CD4-positive, alpha-beta T cell treated with Interleukin-1 beta for 1 hour (primary cell): ENCODE measurements at places on chromosomes 5 and 9.
A peak's percentile ranks its signal among the peaks of the same experiment; 100 is the strongest.

DNA sequence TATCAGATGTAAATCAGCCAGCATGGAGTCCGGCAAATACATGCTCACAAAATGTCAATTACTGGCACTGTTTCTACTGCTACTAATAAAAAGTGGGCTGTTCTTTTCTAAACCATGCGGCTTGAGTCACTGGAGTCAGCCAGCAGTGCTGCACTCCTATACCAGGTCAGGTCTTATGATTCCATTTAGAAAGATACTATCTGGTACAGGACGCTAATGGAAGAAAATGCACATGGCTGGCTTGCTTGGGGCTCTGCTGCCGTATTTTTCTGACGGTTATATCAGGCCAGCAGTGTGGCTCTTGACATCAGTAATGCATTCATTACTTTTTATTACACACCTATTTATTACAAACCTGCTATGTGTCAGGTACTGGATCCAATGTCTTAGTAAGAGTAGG lies 74.3 kb downstream of the NDFIP1 start:
- DNase-seq: no peak

GRCh38 chr9:95409650-95410426 lies 92.3 kb upstream of the FANCC start:
- DNase-seq: no peak

GRCh38 chr9:124707666-124708065 lies 63.4 kb downstream of the NR6A1 start:
- no peak for DNase-seq

GRCh38 chr5:149011728-149012127 lies 51.1 kb downstream of the SH3TC2 start:
- DNase-seq: no peak

DNA sequence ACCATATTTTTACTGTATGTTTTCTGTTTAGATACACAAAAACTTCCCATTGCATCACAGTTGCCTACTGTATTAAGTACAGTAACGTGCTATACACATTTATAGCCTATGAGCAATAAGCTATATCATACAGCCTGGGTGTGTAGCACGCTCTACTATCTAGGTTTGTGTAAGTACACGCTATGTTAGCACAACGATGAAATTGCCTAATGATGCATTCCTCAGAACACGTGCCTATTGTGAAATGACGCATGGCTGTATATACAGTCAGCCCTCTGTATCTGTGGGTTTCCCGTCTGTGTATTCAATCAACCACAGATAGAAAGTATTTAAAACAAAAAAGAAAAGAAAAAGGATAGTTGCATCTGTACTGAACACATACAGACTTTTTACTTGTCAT lies 64.2 kb downstream of the SGCD start:
- DNase-seq: no peak

DNA sequence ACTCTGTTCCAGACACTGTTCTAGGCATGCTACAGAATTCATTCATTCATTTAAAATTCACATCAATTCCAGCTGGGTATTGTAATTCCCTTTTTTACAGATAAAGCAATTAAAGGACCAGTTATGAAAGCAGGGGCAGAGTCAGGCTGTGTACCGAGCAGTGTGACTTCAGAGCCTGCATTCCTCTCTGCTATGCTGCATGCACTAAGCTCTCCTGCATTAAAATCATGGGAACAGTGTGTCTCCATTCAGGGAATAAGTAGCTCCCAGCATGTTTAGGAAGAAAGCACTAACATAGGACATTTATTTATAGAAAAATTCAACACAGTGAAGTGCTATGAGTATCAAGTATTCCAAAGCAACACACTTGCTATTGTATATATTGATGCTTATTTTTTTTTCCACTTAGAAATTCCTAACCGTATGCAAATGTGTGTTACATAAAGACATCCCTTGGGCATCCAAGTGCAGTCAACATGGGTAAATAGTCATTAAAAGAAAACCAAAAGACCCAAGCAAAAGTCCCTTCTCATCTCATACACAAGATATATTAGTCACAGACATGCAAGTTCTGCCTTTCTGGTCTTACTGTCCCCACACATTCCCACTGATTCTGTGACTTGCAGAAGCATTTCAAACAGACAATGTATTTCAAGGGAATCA lies 173.7 kb downstream of the GABRB2 start:
- no peak for DNase-seq

DNA sequence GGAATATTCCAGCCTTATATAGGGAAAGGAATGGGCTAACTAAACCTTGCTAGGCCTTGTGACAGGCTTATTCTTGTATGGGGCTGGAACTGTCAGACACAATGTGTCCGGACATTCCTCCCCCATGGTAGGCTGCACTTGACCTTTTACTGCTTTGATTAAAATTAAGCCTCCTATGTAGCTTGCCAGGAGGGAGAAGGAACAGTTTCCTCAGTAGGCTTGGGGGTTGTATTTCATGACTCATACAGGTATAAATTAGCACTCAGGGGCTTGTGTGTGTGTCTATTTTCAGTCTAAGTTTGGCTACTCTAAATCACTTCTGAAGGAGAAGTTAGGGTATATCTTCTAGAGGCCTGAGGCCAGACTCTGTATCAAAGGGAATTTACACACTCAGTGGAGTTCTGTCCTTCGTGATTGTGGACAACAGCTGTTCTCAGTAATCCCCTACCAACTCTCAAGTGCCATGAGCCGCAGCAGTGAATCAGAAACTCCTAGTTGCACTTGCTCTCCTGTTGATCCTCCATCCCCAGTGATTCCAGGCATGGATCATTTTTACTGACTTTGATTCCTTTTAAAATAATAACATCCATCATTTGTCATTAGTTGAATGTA lies 16.4 kb downstream of the ADAMTS16 start:
- no peak for DNase-seq

- no peak for DNase-seq
Measured at GRCh38 chr5:167934551-167934971, 356.9 kb upstream of the WWC1 start.

- DNase-seq: no peak
Measured at GRCh38 chr5:136311999-136312398, 53.3 kb downstream of the TRPC7 start.

DNA sequence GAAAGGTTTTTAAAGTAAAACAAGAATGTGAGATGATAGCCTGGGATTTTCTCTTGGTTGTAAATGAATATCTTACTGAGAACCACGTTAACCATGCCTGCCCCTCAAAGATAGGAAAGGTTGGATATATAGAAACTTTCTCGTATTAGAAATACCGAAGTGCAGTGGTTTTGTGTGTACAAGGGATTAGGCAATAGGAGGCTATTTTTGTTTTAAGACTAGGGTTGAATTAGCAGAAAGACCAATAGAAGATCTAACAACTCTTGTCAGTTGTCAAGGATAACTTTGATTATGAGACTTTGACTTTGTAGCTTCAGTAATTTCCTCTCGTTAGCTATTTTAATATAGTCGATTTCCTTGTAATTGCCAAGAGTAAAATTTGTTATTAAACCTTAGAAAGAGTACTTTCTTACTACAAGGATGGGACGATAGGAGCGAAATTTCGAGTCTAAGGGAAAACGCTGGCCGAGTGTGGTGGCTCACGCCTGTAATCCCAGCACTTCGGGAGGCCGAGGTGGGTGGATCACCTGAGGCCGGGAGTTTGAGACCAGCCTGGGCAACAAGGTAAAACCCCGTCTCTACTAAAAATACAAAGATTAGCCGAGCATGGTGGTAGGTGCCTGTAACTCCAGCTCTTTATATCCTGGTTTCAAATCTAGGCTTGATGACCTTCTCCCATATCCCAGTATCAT lies 838 bp downstream of the POLK start:
- no peak for DNase-seq

DNA sequence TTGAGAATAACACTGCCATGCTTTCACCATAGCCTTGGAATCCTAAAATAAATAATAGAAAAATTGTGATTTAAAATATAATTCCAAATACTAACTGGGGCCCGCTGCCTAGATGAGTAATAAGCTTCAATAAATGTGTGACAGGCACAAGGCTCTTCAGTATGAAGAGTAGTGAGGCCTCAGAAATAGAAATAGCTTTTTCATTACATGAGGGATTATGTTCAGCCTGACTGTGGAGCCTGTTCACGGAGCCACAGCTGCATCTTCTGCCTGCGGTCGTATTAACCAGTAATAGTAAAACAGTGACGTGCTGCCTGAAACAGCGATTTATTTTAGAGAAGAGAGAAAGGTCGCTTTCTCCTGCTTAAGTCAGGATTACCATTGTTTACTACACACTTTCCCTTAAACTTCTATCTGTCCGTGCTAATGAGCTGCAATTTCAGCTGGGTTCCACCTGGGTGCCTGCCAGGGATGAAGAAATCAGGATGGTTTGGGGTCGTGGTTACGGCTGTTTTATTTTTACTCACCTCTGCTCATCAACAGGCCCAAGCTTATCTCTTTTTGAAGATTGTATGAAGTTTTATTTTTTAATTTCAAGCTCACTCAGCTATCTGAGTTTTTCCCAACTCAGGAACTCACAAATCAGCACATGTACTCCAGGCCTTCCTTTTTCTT lies 284.9 kb upstream of the WWC1 start:
- DNase-seq: no peak

- DNase-seq: no peak
Measured at GRCh38 chr5:76705574-76705973, 10.4 kb upstream of the F2R start.

DNA sequence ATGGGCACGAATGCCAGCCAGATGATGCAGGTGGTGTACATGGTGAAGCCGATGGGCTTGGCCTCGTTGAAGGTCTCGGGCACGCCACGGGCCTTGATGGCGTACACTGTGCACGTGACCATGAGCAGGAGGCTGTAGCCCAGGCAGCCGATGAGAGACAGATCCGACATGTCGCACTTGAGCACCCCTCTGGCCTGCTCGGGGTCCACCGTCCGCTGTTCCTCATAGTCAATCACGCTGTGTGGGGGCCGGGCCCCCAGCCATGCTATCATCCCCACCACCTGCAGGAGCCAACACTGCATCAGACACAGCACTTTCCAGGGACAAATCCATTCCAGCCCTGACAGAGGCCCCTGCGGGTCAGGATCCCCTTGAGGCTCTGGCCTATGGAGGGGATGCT lies 12.2 kb downstream of the GRM6 start:
- no peak for DNase-seq

- no peak for DNase-seq
Measured at GRCh38 chr5:132184588-132184987, 43.1 kb downstream of the P4HA2 start.

DNA sequence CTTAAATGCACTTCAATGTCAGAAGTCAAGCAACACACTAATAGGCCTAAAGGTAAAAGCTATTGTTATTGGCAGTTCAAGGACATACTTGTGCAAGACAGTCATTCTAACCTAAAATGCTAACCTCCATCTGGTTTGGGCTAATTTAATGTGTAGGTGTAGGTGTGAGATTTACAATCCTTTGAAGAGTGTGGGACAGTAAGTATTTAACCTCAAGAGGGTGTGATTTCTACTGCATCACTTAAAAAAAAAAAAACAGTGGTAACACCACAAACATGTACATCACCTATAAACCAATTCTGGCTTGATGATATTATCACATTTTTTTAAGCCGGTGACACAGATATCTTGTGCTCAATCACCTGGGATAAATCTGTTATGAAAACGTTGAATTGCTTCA lies 127.5 kb upstream of the MEF2C start:
- no peak for DNase-seq

DNA sequence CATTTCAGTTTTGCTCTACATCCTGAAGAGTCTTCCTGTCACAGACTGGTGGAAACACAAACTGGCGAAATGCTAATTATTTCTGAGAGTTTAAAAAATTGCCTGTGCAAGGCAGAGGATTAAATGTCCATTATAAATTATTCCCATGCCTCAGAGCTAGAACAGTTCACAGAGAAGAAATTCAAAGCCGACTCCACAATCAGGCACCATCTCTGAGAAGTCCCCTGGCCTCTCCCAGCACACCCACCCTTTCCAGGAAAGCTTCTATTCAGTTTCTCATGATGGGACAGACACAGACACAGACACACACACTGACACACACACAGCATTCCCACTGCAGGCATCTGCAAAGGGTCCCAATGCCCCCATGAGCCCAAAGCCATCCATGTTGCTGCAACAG lies 253.1 kb downstream of the DENND1A start:
- DNase-seq: no peak

GRCh38 chr9:98886691-98887229 lies 56.9 kb upstream of the COL15A1 start:
- DNase-seq: no peak

- DNase-seq: peak; percentile 55
Measured at GRCh38 chr5:73792687-73793320, 166.8 kb downstream of the ARHGEF28 start.

DNA sequence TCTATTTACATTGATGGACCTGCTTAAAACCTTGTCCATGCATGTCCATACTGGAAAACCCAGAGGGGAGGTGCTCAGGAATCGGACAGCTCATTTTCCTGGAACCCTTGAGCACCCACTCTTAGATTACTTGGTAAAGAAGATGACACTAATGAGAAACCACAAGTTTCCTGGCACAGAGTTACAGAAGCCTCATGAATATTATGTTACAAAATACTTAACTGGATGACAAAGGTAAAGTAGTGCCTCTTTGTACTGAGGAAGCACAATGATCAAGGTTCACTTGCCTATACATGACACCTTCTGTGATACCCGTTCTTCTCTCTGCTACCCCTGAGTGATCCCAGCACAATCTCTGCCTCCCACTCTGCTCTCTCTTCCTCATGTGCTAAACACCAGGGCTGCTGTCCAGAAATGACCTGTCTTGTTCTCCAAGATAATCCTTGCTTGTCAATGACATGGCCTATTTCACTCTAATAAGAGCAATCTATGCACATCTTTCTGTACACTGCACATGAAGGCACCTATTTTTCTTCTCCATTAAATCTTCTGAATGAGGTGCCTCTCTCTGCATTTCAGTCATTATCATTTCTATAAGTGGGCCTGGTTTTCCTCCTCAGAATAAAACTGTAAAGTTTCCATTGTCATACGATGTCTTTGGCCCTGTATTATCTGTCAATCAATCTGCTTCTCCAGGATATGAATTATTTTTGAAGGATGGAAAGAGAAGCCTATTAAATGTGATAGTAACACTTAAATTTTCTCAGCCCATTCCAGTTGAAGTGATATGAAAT lies 684.0 kb upstream of the ACO1 start:
- no peak for DNase-seq

GRCh38 chr9:102354041-102354440 lies 615.6 kb upstream of the GRIN3A start:
- DNase-seq: no peak

DNA sequence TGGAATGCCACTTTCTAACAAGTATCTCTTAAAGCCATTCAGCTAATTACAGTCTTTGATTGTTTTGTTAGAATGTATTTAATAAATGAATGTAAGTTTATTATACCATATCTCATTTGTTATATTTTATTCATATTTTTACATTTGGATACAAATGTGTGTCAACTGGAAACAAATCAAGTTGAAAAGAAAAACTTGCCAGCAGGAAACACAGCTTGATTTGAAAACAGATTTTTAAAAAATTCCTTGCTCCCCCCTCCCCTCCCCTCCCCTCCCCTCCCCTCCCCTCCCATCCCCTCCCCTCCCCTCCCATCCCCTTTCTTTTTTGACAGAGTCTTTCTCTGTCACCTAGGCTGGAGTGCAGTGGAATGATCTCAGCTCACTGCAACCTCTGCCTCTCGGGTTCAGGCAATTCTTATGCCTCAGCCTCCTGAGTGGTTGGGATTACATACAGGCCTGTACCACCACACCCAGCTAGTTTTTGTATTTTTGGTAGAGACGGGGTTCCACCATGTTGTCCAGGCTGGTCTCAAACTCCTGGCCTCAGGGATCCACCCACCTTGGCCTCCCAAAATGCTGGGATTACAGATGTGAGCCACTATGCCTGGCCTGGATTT lies 227.6 kb downstream of the WDR70 start:
- no peak for DNase-seq

- DNase-seq: no peak
Measured at GRCh38 chr9:133144904-133145851, 18.5 kb downstream of the GBGT1 start.
